ENCODE measurements at places on chromosomes 1 and 21.
A peak's percentile ranks its signal among the peaks of the same experiment; 100 is the strongest.

GRCh38 chr1:94757931-94758330 lies 62.2 kb upstream of the SLC44A3 start:
- DNase-seq = no peak

- DNase-seq = no peak
These were observed 997 bp downstream of the RSPH1 start for GRCh38 chr21:42495027-42495426.

- DNase-seq = no peak
These were observed 390.6 kb downstream of the NUF2 start for GRCh38 chr1:163712321-163712720.

- DNase-seq = no peak
These were observed 3.6 kb downstream of the KRTAP21-3 start for GRCh38 chr21:30714946-30715345.

- DNase-seq = no peak
These were observed 274.8 kb upstream of the RUNX1 start for GRCh38 chr21:35323947-35324346.

DNA sequence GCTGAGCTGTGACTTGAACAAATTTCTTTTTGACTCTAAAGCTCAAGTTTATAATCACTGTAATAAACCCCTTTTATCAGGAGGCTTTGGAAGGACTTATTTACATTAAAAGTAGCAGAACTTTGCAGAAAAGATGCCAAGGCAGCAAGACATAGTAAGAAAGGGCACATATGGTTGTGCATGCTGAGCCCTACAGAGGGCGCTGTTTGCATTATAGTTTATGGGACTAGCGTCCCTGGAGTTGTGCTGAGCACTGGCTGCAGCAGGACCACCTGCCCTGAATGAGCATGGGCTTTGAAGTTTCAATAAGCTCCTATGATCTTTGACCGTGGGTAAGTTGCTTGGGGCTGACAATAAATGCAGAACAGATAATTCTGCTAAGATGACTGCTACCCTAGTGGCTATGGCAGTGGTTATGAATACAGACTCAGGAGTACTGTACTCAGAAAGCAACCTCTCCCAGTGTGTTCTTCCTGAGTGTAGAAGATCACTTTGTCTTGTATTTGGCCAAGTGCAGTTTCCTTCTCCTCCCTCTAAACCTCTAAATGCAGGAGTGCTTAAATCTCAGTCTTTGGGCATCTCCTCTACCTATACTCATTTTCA lies 45.4 kb upstream of the USP1 start:
- no peak for DNase-seq

GRCh38 chr1:246617768-246618167 lies 51.5 kb downstream of the CNST start:
- DNase-seq = no peak

- DNase-seq = no peak
These were observed 227.7 kb downstream of the SMYD3 start for GRCh38 chr1:246279402-246279801.

DNA sequence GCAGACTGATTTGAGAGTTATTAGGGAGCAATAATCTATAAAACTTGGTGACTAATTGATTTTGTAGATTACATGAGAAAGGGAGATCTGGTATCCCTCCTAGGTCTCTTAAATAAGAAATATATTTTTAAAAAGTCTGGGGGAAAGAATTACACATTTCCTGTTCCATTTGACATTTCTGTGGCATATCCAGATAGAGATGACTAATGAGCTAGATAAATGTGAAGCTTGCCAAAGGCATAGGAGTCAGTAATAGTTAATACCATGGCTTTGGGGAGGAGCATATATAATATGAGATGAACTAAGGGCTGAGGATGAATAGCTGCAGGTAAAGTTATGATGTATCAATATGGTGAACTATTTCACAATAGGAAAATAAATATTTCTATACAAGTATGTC lies 663.7 kb downstream of the PTPRC start:
- no peak for DNase-seq

DNA sequence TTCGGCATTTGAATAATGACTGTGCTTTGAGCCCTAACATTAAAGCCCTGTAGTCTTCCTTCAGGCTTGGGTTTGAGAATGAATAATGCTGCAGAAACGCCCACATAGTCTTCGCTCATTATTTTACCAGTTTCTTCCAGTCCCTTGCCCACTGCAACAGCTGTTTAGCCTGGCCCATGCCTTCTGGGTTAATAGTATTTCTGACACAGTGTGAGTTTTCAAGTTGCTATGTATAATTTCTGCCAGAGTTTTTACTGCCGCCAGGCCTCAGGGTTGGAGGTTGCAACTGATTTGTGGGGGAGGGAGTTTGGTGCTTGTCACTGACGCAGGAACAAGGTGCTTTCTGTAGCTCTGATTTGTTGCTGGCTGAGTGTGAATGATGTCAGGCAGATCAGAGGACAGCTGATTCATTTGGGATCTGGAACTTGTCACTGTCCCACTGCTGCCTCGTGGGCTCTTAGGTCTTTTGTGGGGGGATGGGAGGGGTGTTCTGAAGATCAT lies 109.8 kb downstream of the MAST2 start:
- DNase-seq = peak; percentile 1

- DNase-seq = no peak
These were observed 11.9 kb upstream of the RIPPLY3 start for GRCh38 chr21:36994501-36995158.

DNA sequence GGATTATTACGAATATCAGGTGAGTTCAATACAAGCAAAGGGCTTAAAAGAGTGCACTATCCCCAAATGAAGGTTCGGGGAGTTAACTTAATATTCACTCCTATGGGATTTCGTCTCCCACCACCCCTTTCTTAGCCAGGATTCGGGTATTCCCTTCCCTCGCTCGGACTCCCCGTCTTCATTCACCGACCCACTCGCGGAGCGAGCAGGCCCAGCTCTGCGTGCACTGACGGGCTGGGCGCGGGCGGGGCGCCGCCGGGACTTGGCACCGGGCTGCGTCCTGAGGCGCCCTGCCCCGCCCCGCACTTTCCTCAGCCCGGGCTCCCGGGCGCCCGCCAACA lies 7.7 kb upstream of the MPZL1 start:
- DNase-seq = peak; percentile 76

GRCh38 chr1:21607549-21608529 lies 61.3 kb downstream of the RAP1GAP start:
- peak; percentile 59 for DNase-seq

- no peak for DNase-seq
These were observed 13.4 kb downstream of the RIT1 start for GRCh38 chr1:155897746-155898145.

GRCh38 chr1:112688781-112689193 lies 14.3 kb downstream of the MOV10 start:
- no peak for DNase-seq

- no peak for DNase-seq
These were observed 56.2 kb downstream of the PEX14 start for GRCh38 chr1:10530756-10531495.

DNA sequence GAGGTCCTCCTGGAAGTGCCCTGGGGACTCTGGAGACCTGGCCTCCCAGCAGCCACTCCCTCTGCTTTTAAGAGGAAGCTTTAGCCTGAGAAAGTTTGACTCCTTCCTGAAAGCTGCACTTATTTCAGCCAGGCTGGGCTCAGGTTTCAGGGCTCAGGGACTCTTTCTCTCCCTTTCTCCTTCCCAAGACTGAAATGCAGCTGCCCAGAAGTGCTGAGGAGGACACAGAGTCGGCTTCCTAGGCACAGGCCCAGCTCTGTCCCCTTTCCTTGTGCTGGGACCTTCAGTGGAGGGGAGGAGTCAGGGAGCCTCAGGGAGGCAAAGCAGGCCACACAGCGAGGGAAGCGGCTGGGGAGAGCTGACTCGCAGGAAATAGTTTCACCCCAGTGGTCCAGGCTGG lies 137.3 kb downstream of the NAV1 start:
- no peak for DNase-seq

- DNase-seq = no peak
These were observed 7.7 kb upstream of the SAMD13 start for GRCh38 chr1:84293766-84294165.
